ENCODE measurements at places on chromosomes 16 and 17.

DNA sequence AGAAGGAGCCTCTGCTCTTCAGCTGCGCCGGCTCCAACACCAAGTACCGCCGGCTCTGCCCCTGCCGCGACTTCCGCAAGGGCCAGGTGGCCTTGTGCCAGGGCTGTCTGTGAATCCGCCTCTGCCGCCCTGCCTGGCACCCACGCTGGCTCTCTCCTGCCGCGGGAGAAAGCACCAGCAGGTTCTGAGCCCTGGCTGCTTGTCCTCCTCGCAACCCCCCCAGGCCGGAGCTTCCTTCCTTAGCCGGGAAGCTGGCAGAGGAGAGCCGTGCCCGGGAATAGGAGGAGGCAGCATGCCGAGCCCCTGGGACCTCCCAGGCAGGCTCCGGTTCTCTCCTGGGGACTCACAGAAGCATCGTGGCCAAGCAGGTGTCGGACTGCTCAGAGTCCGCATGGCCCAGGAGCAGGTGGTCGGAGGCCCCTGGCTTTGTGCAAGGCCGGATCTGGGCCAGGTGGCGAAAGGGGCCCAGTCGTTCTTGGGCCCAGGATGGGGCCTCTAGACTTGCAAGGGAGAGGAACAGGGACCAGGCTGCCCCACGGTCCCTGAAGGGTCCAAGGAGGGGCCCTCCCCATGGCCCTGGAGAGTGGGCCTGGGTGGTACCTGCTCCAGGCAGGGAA lies 80.6 kb downstream of the MGAT5B start:
- DNase-seq: no peak

DNA sequence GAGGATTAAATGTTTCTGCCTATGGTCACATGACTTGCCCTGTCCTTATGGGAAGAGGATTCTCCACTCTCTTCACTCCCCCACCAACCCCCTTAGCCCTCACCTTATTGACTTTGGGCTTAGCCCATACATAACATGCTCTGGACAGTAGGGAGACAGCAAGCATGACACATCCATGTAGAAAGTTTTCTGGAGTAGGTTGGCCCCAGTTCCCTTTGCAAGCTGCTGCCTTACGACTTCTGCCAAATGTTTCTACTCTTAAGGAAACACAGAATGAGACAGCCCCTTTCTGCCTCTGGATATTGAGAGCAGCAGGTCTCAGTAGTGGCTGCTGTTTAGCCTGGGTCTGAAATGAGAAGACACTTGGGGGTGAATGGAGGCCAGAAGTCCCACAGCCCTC lies 282.2 kb downstream of the MAP2K6 start:
- DNase-seq: no peak

GRCh38 chr17:66786107-66786506 lies 48.8 kb upstream of the CACNG5 start:
- no peak for DNase-seq

DNA sequence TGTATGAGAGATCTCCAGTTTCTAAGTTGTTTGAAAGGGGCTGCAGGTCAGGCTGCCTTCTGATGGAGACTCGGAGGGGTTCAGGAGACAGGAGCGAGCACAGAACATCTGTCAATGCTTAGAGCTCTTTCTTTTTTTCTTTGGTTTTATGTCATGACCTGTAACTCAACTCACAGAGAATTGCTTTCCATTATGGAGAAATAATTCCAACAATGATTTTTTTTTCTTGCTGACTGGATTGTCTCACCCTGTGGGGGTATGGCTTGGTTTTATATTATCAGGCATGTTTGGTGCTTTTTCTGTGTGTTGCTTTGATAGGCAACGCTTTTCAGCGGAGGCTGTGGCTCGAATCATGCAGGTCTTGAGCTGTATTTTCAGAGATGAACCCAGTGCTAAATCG lies 10.7 kb upstream of the KCNJ2 start:
- DNase-seq: no peak

DNA sequence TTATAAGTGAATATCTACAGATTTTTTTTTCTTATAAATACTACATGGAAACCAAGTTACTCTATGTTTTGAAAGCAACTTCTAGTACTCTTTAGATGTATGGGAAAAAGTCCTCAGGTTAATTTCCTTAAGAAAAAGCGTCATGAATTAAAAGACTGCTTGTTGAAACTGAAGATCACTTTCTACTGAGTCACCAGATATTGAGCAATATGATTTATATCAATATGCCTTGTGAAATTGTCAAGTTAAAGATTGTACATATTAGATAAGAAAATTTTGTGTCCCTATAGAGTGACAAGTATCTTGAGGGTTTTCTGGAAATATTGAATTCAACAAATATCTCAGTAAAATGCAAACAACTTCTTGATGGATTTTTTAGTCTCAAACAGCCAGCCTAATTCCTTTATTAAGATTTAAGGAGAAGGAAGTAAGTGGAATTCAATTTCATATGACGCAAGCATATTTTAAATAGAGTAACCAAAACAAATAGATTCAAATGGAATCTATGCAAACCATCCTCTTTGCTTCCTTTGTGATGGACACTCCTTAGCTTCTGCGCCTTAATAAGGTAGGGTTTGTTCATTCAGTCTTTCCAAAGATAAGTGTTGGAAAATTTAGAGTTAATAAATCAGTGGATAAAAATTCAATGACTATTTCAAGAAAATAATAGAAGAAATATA lies 16.6 kb downstream of the KRT12 start:
- DNase-seq: no peak

GRCh38 chr16:1053700-1054368 lies 18.7 kb upstream of the SSTR5 start:
- DNase-seq: no peak

DNA sequence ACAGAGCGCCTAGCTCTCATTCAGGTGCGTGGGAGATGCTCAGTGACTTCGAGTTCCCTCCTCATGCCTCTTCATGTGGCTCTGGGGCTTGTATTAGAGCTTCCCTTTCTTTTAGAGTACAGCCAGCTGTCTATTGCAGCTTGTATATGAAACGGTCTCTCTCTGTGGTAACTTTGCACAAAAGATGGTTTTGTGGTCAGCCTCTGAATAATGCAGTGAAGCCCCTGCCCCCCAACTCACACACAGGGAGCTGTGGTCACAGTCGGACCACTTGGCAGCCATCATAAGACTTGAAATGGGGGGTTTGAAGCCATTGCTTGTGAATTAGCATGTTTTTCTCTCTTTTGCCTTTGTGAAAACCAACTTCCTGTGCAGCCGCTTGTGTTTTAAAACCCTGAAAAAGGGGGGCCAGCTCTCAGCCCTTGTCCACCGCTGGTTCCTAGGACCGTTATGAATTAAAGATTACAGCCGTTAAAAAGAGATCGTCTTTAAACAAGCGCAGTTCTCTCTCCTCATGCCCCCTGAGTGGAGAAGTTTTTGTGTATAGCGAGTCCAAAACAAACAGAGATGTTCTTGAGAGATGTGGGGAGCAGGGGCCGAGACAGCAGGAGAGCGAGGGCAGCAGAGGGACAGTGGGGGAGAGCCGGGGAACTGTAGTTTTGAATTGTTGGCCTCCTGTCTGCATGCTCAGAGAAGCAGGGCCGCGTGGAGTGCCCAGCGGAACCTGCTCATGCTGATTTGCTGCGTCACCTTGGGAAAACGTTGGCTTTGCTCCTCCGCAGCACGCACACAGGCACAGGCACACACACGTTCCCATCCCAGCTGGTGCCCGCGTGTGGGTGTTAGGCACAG lies 199.0 kb downstream of the MSI2 start:
- DNase-seq: peak; percentile 45

DNA sequence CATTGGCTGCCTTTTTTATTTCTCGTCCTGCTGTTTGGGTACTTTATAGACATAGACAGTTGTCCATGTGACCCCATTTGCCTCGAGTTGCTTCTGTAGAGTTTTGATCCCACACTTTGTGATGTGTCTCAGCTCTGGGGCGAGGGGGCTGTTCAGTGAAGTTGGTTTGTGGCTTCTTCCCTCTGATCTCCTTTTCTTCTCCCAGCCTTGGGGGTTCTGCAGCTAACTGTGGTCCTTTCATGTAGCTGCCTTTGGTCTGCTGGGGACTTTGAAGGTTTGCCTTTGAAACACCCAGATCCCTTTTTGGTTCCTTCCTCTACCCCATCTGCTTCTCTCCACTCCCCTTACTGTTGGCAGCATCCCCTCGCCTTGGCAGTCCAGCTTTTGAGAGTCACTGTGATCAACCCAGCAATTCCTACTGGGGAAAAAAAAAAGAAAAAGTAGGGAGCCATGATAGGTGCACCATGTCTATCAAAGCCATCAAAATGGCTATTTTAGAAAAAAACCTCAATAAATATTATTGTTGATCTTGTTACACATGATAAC lies 728.8 kb upstream of the RBFOX1 start:
- DNase-seq: no peak

GRCh38 chr16:12461201-12461600 lies 342.5 kb downstream of the CPPED1 start:
- no peak for DNase-seq

GRCh38 chr17:79152636-79153035 lies 78.0 kb downstream of the ENGASE start:
- DNase-seq: no peak

- no peak for DNase-seq
These were observed 118.6 kb downstream of the PRKCA start for GRCh38 chr17:66420961-66421371.

GRCh38 chr16:66346221-66346620 lies 20.3 kb upstream of the CDH5 start:
- no peak for DNase-seq

GRCh38 chr17:40450175-40450574 lies 6.9 kb downstream of the IGFBP4 start:
- peak; percentile 20 for DNase-seq

DNA sequence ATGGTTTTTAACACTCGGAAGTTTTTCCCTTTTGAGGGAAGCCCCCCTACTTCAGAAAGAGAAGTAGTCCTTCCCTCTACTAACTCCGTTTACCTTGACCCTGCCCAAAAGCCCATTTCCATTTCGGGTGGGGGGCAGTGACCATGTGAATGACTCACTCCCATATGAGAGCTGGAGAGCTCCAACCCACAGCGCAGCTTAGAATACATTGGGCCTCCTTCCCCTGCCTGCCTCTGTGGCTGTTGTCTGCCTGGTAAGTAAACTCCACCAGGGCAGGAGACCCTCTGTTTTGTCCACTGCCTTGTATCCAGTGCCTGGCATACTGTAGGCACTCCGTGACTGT lies 985 bp downstream of the SGSM2 start:
- no peak for DNase-seq

DNA sequence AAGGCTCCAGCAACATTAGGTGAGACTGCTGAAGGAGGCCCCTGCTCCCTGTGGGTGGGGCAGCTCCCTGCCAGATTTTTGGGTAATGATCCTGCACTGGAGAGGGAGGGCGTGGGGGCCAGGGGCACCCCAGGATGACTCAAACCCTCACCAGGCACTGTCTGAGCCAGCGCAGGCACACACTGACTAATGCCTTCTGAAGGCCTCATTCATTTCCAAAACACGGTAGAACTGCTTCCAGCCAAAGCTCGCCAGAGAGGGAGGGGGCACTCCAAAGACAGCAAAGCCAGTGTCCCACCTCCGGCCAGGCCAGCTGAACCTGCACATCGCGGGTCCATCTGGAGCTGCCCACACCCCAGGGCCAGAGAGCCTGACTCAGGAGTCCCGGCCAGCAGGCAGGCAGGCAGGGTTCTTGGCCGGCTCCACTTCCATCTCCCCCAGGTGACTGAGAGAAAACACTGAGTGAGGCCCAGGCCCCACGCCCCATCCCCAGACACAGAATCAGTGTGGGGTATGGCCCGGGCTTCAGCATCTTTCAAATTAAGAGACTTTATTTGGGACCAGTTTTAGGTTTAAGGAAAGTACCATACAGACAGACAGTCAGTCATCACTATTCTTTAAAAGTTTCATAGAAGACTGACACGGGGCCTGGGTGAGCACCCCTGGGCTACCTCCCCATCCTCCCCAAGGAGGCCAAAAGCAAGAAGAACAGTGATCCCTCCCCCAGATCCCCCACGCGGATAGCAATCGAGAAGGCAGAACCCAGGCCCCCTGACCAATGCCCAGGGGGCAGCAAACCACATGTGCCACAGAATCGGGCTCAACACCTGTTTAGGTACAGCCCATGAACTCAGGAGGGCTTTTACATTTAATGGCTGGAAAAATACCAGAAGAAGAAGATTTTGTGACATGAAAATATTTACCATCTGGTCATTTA lies 2.3 kb downstream of the PIEZO1 start:
- DNase-seq: no peak

DNA sequence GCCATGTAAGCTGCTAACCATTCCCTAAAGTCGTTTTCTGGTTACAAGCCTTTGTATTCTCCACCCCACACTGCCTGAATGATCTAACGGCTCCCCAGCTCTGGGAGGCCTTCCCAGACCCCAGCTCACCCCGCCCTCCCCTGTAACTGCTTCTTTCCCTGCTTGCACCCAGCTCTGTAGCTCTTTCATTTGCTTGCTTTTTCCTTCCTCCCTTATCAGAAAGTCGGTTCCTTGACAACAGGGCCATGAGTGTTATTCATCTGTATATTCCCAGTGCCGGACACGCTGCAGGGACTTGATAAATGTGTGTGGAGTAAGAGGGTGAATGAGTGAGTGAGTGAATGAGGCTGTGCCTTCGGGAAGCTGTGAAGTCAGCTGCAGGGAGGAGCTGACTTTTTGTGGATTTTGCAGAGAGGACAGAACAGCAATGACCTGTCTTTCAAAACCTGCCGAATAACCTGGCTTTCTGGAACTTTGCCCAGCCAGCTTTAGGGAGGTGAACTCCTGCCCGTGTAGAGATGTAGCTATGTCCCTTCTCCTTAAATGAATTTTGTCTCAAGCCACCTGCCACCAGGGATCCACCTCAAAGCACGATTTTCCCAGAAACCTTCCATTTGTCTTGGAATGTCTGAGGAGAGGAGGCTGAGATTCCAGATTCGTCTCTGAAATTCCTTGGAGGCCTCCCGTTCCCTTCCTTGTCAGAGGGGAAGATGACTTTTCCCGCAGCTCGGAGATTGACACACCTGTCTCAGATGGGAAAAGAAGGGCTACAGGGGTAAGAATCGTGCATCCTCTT lies 20.0 kb upstream of the CACNG4 start:
- no peak for DNase-seq

- no peak for DNase-seq
These were observed 51.2 kb upstream of the NKD1 start for GRCh38 chr16:50496990-50497389.

DNA sequence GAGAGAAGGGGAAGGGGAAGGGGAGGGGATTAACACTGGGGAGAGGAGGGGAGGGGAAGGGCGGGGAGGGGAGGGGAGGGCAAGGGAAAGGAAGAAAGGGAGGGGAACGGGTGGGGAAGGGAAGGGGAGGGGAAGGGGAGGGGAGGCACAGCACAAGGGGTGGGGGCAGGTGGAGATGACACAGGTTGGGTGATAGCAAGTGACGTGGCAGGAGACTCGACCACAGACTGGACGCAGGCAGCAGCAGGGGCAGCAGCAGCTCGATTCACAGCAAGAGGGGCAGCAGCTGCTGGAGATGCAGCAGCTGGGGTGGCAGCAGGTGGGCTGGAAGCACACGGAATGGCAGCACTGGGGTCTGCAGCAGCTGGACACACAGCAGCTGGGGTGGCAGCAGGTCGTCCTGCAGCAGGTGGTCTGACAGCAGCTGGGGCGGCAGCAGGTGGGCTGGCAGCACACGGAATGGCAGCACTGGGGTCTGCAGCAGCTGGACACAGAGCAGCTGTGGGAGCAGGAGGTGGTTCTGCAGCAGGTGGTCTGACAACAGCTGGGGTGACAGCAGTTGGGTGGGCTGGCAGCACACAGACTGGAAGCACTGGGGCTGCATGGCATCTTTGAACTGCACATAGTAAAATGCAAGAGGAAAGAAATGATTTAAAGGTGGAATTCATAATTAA lies at the start of gene KRTAP4-16:
KRTAP4-16 (minus strand) TSS at position 624 of the 674 bp plus-strand sequence; CDS start at position 624, 0 bp downstream.
- no peak for DNase-seq

GRCh38 chr17:28404812-28405570 lies 1.0 kb downstream of the SLC46A1 start:
- no peak for DNase-seq
